ENCODE measurements at places on chromosomes 3 and 15.

- DNase-seq, result no peak
Observed at GRCh38 chr3:195227871-195228270, 43.1 kb downstream of the XXYLT1 start.

GRCh38 chr15:64774629-64775493 lies 528 bp downstream of the RBPMS2 start:
- peak; percentile 27 for DNase-seq

- peak; percentile 8 for DNase-seq
Observed at GRCh38 chr3:115085197-115085865, 61.8 kb downstream of the ZBTB20 start.

GRCh38 chr3:94543161-94543560 lies 480.3 kb downstream of the NSUN3 start:
- DNase-seq, result no peak

GRCh38 chr15:89090791-89091626 lies 2.8 kb downstream of the ABHD2 start:
- peak; percentile 89 for DNase-seq

GRCh38 chr15:81176291-81176893 lies 20.3 kb upstream of the IL16 start:
- no peak for DNase-seq
